ENCODE measurements at places on chromosomes 6 and 20. TPM values are rescaled to one million over a fixed set of nuclear protein-coding genes. Genes with fewer than 3 reads are reported as not detected.
A peak's percentile ranks its signal among the peaks of the same experiment; 100 is the strongest.

The TAP1 gene
- 211 TPM for total RNA-seq

The TBXT gene
- not detected for total RNA-seq

The PLEKHG1 gene
- 4.2 TPM for total RNA-seq

The GRIK2 gene
- not detected for total RNA-seq

The PDE7B gene
- 0.58 TPM for total RNA-seq

The GTSF1L gene
- total RNA-seq = not detected

The ZSWIM3 gene
- 3.5 TPM for total RNA-seq

DNA sequence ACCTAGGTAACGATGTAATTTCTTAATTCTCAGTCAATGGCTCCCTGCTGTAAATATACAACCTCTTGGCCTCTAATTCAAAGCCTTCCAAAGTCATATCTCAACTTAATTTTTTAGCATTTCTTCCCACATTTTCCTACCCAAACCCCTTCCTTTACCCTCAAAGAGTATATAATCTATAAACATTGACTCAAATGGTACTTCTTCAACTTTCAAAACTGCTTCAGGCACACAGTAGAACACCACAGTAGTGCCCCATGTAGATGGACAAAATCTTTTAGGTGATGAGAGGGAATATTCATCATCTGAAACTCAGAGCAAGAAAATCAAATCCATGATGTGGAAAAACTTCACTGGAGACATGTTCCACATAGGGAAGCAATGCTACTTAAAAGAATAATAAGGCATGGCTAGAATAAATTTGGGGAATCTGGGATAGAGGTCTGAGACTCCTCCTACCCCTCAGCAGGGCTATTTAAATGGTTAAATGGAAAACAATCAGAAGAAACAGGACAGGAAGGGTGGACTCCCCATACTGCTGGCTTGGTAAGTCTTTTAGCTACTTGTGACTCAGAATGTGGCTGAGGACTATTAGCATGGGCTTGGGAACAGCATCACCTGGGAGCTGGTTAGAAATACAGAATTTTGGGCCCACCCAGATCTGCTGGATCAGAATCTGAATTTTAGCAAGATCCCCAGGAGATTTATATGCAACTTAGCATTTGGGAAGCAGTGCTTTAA, 6.4 kb downstream of the SLC22A2 start:
- no peaks in the 10 kb centered on the region for H3K4me1 ChIP-seq
- H3K4me3 ChIP-seq = no peak overlapping the region
- DNase-seq = no peak
- no peak overlapping the region for H3K27ac ChIP-seq
- H3K27me3 ChIP-seq = peaks cover 17% of the 10 kb centered on the region

GRCh38 chr20:18440403-18440802, 26.4 kb downstream of the DZANK1 start:
- no peak overlapping the region for H3K27ac ChIP-seq
- no peaks in the 10 kb centered on the region for H3K27me3 ChIP-seq
- no peak overlapping the region for H3K4me3 ChIP-seq
- H3K4me1 ChIP-seq = no peaks in the 10 kb centered on the region
- H3K36me3 ChIP-seq = no peaks in the 10 kb centered on the region

GRCh38 chr6:91045161-91045560, 458.3 kb upstream of the MAP3K7 start:
- H3K4me1 ChIP-seq = no peaks in the 10 kb centered on the region
- DNase-seq = no peak
- no peak overlapping the region for H3K4me3 ChIP-seq
- H3K27ac ChIP-seq = no peak overlapping the region
- H3K36me3 ChIP-seq = no peaks in the 10 kb centered on the region

DNA sequence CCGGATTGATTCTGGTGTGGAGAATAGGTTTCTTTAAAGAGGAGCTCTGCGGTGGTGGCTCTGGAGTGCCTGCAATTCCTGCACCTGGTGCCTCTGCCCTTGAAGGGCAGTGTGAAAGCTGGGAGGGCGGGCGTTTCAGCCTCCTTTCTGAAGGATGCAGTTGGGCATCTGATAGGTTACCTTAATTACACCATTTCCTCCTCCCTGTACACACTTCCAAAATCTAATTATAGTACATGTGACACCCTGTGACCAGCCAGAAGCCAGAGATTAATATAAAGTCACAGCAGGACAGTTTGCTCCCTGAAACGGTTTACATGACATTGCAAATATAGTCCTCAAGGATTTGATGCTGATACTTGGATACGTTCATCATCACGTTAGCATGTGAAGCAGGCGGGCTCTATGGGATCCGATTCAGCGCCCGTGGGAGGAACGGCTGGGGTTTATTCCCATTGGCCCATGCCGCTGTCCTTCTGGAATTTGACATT, 548.2 kb downstream of the QKI start:
- peaks cover 6% of the 10 kb centered on the region for H3K27me3 ChIP-seq
- no peaks in the 10 kb centered on the region for H3K36me3 ChIP-seq
- H3K4me3 ChIP-seq = no peak overlapping the region
- H3K27ac ChIP-seq = no peak overlapping the region

- peaks cover 20% of the 10 kb centered on the region for H3K27me3 ChIP-seq
- H3K36me3 ChIP-seq = no peaks in the 10 kb centered on the region
- H3K4me1 ChIP-seq = no peaks in the 10 kb centered on the region
These were observed 25.1 kb upstream of the TRIM26 start for GRCh38 chr6:30238178-30238795.

GRCh38 chr6:14710421-14710820, 535.4 kb upstream of the JARID2 start:
- no peak for DNase-seq
- no peaks in the 10 kb centered on the region for H3K27me3 ChIP-seq
- no peaks in the 10 kb centered on the region for H3K36me3 ChIP-seq
- H3K4me3 ChIP-seq = no peak overlapping the region

DNA sequence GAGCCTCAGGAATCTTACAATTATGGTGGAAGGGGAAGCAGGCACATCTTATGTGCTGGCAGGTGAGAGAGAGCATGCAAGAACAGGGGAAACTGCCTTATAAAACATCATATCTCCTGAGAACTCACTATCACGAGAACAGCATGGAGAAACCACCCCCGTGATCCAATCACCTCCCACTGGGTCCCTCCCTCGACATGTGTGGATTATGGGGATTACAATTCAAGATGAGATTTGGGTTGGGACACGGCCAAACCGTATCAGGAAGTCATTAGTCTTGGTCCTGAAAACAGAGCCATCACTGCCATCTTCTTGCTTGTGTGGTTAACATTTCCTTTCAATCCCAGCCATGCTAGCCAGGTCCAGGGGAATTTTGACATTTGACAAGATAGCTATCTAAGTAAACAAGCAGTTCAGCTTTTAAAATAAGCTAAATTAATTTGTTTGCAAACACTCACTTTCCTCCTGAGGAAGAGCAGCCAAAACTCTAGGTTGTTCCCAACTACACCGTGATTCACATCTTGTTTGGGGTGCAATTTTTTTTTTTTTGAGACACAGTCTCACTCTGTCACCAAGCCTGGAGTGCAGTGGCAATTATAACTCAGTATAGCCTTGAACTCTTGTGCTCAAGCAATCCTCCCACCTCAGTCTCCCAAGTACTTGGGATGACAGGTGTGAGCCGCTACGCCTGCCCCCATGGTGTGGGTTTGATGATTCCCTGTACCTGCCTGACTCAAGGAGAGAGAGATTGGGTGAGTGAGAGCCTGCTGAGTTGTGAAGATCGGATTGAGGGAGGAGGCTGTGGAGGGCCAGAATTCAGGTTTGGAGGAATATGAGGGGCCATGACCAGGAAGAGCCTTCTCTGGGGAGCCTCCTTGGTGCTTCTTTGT, 13.0 kb upstream of the PPP1R14C start:
- no peak for DNase-seq
- H3K4me3 ChIP-seq = no peak overlapping the region
- H3K36me3 ChIP-seq = no peaks in the 10 kb centered on the region
- no peak overlapping the region for H3K27ac ChIP-seq

DNA sequence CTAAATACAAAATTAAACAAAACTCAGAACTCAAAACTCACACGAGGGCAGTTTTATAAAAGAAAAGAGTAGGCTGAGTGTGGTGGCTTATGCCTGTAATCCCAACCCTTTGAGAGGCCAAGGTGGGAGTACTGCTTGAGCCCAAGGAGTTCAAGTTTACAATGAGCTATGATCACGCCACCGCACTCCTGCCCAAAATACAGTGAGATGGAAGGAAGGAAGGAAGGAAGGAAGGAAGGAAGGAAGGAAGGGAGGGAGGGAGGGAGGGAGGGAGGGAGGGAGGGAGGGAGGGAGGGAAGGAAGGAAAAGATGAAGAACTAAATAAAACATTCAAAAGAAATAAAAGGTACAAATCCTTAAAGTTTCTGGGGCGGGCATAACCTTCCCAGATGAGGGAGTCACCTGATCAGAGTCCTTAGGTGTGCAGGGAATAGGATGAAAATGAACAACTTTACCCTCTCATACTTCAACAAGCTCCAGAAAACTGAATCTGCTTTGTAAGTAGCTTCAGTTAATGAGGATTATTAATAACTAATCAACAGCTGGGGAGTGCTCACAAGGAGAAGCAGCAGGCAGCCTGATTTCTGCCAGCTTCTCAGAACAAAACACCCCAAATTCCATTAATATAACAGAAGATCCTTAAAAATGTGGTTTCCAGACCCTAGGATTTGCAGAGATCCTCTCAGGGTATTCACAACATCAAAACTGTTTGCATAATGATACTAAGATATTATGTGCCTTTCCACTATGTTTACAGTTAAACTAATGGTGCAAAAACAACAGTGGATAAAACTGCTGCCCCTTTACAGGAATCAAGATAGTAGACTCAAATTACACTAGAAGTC, 21.8 kb downstream of the LMBRD1 start:
- H3K4me3 ChIP-seq = no peak overlapping the region
- DNase-seq = no peak
- H3K4me1 ChIP-seq = peaks cover 38% of the 10 kb centered on the region

DNA sequence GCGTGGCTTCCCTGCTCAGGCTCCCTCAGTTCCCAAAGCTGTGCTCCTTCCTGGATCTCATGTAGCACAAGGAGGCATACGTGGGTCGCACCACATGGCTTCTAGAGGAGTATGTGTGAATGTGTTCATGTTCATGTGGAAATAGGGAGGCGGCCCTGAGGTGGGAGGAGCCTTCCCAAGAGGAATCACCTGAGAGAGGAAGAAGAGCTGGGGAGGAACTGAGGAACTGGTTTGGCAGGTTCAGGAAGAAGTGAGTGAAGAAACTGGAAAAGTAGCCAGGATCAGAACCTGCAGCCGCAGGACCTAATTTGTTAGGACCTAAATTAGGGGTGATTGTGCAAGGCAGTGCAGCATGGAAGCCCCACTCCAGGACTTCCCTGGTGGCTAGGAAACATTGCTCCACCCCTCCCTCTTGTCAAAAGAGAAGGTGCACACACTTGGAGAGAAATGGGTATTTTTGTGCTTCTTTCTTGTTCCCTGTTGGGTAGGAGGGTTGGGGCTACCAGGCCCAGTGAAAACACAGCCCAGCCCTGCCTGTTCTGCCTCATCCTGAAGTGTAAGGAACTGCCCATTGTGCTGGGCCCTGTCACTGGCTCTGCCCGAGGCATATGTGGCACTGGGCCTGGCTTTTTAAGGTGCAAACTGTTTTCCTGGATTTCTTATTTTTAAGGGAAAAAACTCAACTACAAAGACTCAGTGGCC, 20.7 kb downstream of the SYNJ2 start:
- no peak for DNase-seq
- no peak overlapping the region for H3K27ac ChIP-seq
- H3K4me3 ChIP-seq = no peak overlapping the region
- peaks cover 39% of the 10 kb centered on the region for H3K4me1 ChIP-seq

DNA sequence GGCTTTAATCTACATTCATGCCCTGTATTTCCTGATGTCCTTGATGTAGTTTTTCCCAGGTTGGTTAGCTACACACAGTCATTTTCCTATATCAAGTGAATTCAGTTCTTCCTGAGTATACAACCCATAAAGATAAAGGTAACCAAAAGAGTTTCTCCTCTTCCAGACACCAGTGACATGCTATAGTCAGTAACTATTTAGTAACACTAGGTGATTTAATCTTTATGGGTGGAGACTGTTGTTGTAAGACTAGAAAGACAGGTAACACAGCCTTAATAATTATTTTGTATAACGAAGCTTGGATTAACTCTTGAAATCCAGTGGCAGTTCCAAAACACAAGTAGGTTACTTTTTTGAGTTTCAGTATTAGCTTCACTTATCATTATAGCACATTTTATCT, 17.6 kb downstream of the MCUR1 start:
- H3K36me3 ChIP-seq = peaks cover 15% of the 10 kb centered on the region
- H3K27ac ChIP-seq = no peak overlapping the region
- no peak for DNase-seq

DNA sequence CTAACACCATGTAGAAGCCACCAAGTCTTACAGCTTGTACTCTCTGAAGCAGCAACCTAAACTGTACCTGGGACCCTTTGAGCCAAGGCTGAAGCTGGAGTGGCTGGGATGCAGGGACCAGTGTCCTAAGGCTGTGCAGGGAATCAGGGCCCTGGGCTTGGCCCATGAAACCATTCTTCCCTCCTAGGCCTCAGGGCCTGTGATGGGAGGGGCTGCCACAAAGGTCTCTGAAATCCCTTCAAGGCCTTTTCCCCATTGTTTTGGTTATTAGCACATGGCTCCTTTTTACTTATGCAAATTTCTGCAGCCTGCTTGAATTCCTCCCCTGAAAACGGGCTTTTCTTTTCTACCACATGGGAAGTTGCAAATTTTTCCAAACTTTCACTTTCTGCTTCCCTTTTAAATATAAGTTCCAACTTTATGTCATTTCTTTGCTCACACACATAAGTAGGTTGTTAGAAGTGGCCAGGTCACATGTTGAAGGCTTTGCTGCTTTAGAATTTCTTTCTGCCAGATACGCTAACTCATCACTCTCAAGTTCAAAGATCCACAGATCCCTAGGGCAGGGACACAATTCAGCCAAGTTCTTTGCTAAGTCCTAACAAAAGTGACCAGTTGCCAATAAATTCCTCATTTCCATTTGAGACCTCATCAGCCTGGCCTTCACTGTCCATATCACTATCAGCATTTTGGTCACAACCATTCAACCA, 28.2 kb upstream of the ATXN1 start:
- DNase-seq = no peak
- no peak overlapping the region for H3K27ac ChIP-seq
- no peaks in the 10 kb centered on the region for H3K27me3 ChIP-seq
- H3K4me3 ChIP-seq = no peak overlapping the region
- no peaks in the 10 kb centered on the region for H3K4me1 ChIP-seq

DNA sequence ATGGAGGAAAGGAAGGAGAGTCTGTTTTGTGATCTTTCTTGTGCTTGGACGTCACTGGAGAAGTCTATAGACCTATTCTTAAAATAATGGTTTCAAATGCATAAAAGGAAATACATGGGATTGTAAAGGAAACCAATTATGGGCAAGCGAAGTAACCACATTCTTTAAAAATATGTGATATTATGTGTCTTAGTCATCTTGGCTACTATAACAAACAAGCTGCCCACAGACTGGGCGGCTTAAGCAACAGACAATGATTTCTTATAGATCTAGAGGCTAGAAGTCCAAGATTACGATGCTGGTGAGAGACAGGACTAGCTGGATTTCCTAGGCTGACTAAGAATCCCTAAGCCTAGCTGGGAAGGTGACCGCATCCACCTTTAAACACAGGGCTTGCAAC, 49.4 kb upstream of the CD83 start:
- peaks cover 16% of the 10 kb centered on the region for H3K4me1 ChIP-seq
- peaks cover 2% of the 10 kb centered on the region for H3K27me3 ChIP-seq
- no peak overlapping the region for H3K4me3 ChIP-seq
- peak overlapping the region; percentile 54 for H3K27ac ChIP-seq

GRCh38 chr6:121755485-121755884, 320.0 kb downstream of the GJA1 start:
- no peak overlapping the region for H3K4me3 ChIP-seq
- no peak for DNase-seq
- H3K27ac ChIP-seq = no peak overlapping the region

- H3K27ac ChIP-seq = no peak overlapping the region
- no peaks in the 10 kb centered on the region for H3K4me1 ChIP-seq
- no peak for DNase-seq
- H3K27me3 ChIP-seq = no peaks in the 10 kb centered on the region
- no peak overlapping the region for H3K4me3 ChIP-seq
These were observed 385.2 kb upstream of the CHD6 start for GRCh38 chr20:42003380-42003779.

Measured in activated CD8-positive, alpha-beta T cell treated with anti-CD3 and anti-CD28 coated beads for 36 hours (primary cell).